ENCODE measurements at places on chromosomes 6 and 20.

DNA sequence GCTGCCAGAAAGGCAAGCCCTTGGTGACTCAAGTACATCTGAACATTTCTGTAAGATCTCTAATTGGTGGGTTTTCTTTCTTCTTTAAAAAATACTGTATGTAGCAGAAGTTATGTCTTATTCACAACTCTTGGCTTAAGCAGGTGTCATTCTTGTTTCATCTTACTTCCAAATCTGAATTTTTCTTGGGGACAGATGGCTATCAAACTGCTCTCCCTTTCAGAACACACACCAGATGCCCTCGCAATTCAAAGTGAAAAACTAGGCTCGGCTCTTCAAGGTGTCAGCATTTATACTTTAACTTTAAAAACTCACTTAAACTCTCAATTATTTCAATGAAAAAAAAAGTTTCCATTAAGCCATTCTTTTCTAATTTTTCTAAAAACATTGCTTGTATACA lies 49.7 kb downstream of the PAK5 start:
- DNase-seq = no peak

DNA sequence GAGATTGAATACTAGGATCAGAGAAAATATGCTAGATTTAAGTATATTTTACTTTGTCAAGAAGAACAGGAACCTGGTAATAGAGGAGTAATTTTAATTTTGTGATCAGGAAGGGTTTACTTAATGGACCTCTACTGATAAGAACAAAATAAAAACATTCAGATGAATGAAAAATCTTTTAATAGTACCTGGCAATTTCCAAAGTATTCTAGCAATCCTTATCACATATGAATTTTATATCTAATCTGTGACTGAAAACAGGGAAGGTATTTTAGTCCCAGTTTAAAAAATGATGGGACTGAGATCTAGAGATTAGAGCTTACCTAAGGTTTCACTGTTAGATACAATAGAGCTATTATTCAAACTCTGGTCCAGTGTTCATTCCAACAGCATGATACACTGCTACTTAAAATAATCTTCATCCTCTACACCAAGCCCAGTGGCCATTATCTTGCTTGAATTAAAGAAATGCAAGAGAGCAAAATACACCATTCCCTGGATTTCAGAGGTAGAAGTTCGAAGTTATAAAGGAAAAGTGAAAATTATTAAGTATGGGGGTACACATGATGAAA lies 13.5 kb downstream of the SLC17A5 start:
- DNase-seq = no peak

DNA sequence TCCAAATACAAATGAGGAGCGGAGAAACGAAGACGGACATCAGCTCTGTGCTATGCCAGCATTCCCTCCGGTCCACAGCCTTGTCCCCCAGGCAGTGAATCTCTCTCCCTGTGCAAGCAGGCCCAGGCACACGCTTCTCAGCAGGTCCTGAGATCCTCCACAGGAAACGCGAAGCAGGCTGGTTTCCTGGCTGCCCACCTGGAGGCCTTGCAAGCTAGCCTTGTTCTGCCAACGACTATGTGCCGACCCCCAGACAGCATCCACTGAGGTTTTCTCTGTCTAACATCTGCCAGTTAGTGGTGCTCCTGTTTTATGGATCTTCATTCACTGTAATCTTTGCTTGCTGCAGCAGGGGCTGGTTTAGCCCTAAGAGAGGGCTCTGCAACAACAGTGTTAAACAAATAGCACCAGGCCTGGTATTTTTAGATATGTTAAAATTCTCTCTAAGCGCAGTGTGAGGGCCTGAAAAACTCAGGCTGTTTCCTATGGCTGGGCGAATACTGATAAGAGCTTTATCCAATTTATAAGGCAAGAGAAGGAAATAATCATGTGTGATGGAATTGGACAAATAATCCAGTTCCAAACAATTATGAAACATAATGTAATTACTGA lies 386.0 kb upstream of the ARID1B start:
- DNase-seq = no peak

DNA sequence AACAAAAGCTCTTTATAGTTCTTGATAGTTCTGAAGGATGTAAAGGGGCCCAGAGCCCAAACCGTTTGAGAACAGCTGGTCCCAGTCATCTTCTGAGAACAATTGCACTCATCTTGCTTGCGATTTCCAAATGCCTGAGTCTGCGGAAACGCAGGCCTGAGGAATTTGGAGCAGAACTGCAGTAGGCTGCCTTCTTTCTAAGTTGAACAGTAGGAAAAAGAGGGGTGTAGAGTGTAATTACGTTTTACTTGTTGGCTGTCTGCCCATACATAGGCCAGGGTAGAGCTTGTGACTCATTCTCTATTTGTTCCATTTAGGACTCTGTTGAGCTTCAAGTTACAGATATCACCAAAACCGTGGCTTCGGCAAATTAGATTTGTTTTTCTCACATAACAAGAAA lies 42.0 kb upstream of the KIF16B start:
- DNase-seq = no peak

GRCh38 chr20:41204304-41205265 lies 67.2 kb downstream of the PLCG1 start:
- no peak for DNase-seq

GRCh38 chr6:113185299-113185698 lies 671.8 kb upstream of the MARCKS start:
- DNase-seq = no peak

DNA sequence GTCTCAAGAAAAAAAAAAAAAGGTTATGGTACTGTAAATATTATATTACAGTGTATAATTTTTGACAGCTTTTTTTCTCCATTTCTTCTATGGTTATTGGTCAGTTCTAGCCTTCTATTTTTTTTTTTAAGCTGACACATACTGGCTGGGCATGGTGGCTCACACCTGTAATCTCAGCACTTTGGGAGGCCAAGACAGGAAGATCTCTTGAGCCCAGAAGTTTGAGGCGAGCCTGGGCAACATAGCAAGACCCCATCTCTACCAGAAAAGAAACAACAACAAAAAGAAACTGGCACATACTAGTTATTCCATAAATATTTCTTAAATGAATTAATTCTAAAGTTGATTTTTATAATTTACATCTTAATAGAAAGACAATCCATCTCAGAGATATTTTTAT lies 27.6 kb upstream of the PRND start:
- DNase-seq = no peak

DNA sequence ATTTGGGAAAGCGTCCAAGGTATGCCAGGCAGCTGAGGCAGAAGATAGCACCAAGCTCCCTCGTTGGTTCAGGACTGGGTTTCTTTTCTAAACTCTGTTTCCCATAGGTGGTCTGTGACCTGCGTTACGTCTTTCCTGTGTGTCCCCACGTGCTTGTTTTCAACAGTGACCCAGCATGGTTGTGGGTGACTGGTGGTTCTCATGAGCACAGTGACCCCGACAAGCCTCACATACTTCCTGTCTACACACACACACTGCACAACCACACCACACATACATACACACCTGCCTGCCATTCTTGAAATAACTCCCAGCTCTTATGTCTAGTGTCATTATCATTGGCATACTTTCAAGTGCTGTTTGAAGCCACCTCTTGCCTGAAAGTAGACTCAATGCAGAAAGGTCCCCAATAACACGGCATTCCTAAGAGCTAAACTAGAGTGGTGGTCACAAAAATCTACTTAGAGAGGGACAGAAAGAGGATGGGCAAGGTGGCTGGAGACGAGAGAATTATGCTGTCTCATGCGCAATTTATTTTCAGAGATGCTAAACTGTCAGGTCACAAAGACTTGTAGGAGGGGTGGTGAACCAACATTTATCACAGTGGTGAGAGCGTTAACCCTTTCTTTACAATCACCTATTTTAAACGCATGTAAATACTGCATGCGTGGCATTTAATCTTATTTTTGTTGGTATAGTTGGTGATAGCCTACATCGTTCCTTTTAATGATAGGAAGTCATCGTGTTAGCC lies 66.7 kb downstream of the GCNT2 start:
- DNase-seq = peak; percentile 35

DNA sequence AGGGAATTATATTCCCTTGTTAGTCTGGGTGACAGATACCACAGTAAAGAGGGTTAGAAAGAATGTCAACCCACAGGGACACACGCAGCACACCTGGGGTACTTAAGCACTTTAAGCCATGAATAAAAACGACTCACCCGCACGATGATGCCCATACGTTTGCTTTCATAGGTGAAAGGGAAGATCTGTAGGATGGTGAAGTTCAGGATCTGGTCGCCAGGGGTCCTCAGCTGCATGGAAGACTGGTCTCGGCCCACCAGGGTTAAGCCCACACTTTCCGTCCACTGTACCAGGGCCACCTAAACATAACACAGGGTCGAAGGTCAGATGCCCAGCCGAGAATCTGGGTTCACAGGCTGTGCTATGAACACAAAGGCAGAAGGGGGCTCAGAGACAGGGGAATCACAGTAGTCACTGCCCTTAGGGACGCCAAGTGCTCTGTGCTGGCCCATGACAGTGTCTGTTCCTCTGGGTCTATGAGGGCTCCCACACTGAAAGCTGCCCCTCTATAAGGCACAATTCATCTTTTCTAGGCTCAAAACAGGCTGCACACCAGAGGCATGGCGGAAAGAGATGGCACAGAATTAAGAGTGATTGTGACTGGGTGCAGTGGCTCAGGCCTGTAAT lies 96.8 kb upstream of the NFATC2 start:
- DNase-seq = peak; percentile 87

- DNase-seq = no peak
Observed at GRCh38 chr6:89208551-89208950, 8.6 kb downstream of the GABRR1 start.

DNA sequence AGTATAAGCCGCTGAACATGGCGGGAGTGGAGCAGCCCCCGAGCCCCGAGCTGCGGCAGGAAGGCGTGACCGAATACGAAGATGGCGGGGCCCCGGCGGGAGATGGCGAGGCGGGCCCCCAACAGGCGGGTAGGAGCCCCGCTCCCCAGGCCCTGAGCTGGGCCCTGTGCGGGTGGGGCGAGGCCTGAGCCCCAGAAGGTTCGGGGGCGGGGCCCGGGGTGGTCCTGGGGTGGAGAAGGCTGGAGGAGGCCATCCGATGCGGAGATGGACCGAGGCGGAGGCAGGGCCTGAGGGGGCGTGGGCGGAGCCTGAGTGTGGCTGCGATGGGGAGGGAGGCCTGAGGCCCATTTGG lies 7.1 kb downstream of the L3MBTL1 start:
- no peak for DNase-seq

- no peak for DNase-seq
Observed at GRCh38 chr20:46712056-46712636, 2.7 kb downstream of the SLC2A10 start.

DNA sequence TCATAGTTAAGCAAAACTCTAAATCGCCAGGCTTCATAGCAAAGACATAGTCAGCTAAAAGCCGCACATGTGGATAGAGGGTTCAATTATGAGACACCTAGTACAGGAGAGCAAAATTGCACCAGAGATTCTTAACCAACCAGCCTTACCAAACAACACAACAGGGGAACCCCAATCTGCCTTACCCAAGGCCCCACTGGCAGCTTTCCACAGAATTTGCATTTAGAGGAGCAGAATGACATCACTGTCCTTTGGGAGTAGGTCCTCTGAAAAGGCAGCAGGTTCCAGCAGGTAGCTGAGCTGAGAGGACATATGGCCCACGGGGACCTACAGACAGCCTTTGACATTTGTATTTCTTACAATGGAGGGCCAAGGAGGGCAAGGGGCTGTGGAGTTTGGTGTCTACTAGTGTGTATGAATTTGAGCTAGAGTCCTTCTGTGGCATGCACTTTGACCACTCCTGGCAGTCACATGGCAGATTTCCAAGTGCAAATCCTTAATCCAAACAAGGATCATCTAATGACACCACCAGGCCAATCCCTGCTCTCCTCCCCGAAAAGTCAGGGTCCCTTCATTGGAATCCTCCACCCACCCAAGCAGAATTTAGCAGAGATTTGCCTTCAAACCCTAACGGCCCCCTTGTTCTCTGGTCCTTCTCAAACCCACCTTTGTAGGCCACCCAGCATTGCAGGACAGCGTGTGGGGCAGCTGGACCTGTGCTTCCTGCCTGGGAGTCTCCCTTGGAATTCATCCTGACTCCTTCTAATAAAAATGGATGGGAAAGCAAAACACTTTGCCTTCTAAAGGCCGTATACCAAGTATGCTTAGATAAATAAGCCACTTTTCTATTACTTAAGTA lies 171.2 kb upstream of the SUPT3H start:
- no peak for DNase-seq

GRCh38 chr6:7785243-7786035 lies 59.5 kb downstream of the BMP6 start:
- no peak for DNase-seq

DNA sequence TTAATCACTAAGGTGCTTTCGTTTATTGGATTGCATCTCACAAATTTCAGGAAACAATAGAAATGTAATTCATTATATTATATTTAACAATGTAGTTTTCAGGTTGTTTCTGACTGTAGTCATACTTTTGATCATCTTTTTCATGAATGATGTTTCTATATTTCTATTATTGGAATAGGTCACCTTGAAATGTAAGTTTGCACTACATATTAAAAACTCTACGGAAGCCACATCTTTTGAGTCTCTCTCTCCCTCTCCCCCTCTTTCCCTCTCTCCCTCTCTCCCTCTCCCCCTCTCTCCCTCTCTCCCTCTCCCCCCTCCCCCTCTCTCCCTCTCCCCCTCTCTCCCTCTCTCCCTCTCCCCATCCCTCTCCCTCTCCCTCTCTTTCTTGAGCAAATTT lies 131.3 kb upstream of the FBXL4 start:
- DNase-seq = no peak

DNA sequence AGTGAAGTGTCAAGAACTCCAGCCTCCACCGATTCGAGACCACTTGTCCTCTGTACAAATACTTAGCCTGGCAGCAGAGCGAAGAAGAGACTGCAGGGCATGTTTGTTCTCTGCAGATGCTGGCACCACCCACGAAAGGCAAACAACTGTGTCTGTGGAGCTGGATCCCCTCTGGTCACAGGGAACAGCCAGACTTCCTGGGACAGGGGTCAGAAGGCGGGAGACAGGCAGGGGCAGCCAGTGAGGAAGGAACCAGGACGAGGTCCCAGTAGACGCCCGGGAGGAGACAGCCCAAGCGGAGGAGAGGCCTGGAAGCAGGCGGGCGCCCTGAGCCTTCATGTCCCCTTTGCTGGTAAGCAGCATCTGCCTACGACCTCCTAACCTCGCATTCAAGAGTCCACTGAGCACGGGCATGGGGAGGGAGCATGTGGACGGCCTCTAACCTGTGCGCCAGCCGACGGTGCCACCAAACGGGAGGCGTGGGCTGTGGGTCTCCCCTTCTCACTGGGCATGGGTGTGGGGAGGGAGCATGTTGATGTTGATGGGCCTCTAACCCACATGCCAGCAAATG lies 265.5 kb downstream of the DLL1 start:
- no peak for DNase-seq

- DNase-seq = no peak
Observed at GRCh38 chr6:73823046-73823735, 127.2 kb downstream of the CD109 start.

- DNase-seq = no peak
Observed at GRCh38 chr6:31113861-31114540, 599 bp upstream of the PSORS1C1 start.

DNA sequence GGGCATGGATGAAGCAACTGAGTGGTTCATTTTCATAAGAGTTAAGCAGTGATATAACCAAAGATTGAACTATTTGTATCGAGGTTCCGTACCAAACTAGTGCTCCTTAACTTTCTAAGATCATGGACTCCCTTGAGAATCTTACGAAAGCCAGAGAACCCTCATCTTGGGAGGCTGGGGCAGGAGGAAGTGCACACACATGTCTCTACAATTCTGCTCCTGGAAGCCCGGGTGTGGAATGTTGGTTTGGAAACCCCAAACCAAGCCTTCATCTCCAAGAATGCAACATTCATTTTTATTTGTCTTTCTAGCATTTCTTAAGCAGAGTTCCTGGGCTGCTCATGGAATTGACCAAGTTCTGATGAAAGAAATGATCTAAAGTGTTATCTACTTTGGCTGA lies 250.5 kb upstream of the PRND start:
- DNase-seq = no peak

- no peak for DNase-seq
Observed at GRCh38 chr6:41277605-41278004, 8.9 kb downstream of the TREM1 start.
